Hematopoietic multipotent progenitor cell treated with erythropoietin and hydrocortisone succinate and interleukin-3 and kit ligand, for 17 days (in vitro differentiated cells): ENCODE measurements at places on chromosomes 4 and X.

GRCh38 chrX:71514367-71515037 lies 18.4 kb upstream of the OGT start:
- DNase-seq: no peak

GRCh38 chr4:121168446-121169281 lies 4.5 kb upstream of the TNIP3 start:
- no peak for DNase-seq

DNA sequence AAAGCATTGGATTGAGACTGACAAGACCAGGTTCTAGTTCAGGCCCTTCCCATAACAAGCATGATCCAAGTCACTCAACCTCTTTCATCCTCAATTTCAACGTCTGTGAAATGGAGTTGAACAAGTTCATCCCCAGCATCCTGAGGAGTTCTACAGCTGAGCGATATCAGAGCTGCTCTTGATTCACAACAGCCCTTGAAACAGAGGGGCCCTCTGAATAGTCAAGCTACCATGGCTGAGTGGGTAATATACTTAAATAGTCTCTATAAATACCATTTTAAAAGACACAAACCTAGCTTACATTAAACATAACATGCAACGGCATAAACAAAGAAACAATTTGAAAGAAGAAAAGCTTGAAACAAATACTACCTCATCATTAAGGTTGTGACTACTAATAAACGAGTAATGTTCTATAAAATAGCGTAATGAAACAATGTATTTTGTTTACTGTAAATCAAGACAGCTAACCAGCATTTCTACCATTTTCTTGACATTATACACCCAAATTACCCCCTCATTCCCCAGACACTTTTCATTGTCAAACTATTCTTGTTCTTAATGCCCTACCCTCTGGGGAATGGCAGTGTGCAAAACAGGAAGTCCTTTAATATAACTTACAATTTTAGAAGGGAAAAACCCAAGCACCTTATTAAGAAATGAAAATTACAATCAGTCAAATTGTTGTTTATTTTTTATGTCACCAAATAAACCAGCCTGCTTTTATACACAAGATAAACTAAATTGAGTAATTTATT lies 202.3 kb downstream of the PARM1 start:
- no peak for DNase-seq

GRCh38 chrX:15849555-15849954 lies 5.1 kb downstream of the AP1S2 start:
- no peak for DNase-seq

- DNase-seq: no peak
These were observed 74.5 kb downstream of the DIPK2B start for GRCh38 chrX:45126158-45126557.

DNA sequence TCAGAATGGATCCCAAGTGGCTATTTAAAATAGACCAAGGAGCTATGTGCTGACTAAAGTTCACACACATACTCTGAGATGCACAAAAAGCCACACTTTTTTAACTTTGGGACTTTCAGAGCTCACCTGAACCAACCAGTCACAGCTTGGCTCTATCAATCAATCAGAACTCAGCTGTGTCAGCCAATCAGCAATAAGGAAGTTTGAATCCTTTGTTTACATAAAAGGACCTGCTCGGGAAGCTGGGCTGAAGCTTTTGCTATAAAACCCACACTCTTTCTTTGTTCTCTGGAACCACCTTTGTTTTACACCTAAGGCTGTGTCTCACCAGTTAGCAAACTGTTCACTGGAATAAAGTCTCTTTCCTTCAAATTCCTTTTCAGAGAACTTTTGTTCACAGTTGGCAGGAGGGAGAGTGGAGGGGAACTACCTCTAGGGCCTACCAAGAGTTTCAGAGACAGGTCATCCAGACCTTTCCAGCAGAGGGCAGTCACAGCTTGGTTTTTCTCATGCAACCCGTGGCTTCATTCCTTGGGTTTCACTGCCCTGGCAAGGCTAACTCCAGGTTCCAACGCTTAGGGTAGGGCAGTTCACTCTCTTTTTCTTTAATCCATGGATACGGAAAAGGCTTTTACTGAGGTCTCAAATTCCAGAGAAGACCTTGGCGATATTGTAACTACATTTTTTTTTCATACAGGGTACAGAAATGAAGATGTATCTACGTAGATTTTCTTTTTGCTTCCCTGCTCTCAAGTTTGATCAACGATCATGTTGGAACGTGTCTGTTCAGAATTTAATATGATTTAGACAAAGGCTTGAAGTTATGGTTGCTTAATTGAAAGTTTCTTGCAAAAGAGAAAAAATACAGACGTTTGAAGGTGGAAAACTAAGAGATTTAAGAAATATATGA lies 80.7 kb downstream of the GPRIN3 start:
- peak; percentile 20 for DNase-seq

GRCh38 chrX:8048466-8048865 lies 121.3 kb upstream of the PNPLA4 start:
- DNase-seq: no peak

- DNase-seq: no peak
These were observed 9.4 kb downstream of the ARHGAP10 start for GRCh38 chr4:147741190-147741788.

GRCh38 chr4:145861336-145862318 lies 77.0 kb downstream of the ZNF827 start:
- DNase-seq: no peak

GRCh38 chr4:168586926-168587325 lies 90.1 kb downstream of the PALLD start:
- no peak for DNase-seq

DNA sequence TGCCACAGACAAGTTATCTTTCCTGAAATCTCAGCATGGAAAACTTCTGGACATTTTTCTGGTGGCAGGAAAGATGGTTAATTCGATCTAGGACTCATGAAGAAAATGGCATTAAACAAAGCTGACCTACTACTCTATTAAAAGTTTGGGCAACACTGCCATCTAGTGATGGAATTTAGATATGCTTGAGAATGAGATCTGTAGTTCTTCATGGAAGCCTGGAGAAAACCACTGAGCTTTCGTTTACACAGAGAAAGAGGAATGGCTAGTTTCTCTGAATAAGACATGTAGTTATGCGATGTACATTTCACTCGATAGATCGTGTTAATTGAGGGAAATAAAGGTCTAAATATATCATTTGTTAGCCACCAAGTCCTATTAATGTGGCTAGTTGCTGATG lies 51.7 kb upstream of the CHRDL1 start:
- peak; percentile 68 for DNase-seq

DNA sequence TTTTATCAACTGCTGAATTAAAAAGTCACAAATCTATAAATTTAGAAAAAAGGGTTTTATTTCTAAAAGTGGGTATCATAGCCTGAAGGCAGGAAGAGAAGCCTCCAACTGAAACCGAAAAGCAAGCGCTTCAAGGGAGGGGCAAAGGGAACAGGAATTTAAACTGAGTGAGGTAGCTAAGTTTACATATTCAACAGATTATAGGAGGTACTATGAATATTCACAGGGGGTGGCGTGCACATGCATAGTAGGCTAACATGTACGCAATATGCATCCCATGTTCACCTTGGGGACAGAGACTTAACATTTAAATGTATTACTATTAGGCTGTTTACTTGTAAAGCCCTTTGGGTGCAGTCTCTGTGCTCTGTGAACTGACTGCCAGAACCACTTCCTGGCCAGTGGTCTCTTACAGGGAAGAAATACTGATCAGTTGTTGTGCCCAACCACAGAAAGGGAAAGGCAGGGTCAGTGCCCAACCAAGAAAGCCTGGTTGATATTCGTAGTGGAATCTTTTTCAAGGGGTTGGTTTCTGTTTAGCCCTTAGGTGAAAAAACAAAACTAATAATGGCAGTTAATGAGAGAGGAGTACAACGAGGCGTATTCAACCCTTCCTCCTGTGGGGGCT lies 168.7 kb upstream of the GALNTL6 start:
- no peak for DNase-seq

DNA sequence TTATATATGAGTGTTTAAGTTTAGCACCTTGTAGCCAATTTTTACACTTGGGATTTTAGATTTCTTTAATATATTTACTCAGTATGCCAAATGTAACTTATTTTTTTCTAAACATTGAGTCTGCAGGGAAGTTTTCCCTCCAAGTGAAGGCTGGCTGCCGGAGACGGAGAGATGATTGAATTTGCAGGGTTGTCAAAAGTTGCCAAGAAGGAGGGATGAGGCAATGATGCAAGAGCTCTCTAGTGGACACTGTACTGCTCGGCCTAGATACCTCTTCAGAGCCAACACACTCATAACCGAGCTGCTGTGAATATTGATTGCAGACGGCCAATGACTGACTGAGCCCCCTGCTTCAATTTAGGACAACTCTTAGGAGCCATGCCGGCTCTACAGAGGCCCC lies 318.6 kb upstream of the CASK start:
- DNase-seq: no peak

DNA sequence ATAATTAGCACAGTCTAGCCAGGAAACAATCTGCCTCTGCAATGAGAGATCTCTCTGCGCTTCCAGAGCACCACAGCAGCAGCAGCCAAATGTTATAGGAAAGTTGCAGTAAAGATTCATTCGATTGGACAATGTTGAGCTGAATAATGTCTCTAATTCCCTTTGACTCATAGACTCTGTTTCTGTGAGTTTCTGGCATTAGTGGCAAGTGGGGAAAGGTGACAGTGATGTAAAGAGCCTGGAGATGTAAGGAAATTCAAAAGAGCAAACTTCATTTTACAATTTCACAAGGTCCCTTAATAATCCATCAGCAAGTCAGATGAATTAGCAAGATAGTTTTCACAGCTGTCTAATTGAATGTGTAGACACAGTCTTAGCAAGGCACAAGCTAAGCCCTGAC lies 184.4 kb downstream of the VEGFC start:
- DNase-seq: no peak

GRCh38 chrX:109403922-109404321 lies 78.0 kb downstream of the GUCY2F start:
- DNase-seq: no peak

DNA sequence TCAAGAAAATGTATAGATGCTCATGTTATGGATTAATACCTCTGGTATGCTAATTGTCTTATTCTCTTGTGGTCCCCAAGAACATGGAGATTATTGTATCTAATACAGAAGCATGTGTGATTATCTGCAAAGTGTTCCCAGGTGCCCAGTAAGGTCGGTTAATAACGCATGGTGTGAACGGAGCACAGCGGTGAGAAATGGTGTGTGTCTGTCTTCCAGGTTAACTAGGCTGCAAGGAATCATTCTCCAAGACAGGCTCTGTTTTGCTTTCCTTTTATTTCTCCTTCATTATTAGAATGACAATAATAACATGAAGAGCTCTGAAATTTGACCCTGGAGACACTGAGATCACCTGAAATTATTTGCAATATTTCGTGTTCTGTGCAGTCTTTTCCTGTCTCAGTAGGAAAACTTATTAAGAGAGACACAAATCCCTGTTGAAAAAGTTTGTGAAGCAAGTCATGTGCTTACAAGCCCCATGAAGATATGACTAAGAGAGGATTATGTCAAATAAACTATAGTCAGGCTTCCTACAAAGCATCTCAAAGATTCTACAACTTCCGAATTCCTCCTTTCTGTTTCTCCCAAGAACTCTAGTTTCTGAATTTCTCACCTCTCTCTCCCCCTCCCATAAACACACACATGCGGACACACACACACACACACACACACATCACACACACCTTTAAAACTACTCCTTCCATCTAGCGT lies 230.9 kb downstream of the HS3ST1 start:
- DNase-seq: no peak

GRCh38 chr4:73067971-73068394 lies 1.5 kb downstream of the COX18 start:
- DNase-seq: no peak

- no peak for DNase-seq
These were observed 91.7 kb upstream of the HPF1 start for GRCh38 chr4:169849456-169849855.

DNA sequence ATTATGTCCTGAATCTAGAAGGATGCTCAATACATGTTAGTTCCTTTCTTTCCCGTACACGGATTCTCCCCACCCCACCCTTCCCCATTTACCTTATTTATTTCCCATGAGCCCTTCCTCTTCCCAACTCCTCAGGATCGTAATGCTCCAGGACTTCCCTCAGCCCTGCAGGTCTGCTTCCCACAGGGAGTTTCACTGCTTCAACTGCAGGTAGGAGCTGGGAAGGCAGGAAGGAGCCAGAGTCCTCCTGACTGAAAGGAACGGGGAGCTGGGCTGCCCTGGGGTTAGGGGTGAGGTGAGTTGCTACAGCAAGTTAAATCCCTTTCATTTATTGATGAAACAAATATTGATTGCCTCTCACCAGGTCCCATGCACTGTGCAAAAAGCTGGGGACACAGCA lies 33.2 kb downstream of the SAT1 start:
- no peak for DNase-seq

GRCh38 chrX:30533266-30533665 lies 44.3 kb downstream of the TASL start:
- no peak for DNase-seq

DNA sequence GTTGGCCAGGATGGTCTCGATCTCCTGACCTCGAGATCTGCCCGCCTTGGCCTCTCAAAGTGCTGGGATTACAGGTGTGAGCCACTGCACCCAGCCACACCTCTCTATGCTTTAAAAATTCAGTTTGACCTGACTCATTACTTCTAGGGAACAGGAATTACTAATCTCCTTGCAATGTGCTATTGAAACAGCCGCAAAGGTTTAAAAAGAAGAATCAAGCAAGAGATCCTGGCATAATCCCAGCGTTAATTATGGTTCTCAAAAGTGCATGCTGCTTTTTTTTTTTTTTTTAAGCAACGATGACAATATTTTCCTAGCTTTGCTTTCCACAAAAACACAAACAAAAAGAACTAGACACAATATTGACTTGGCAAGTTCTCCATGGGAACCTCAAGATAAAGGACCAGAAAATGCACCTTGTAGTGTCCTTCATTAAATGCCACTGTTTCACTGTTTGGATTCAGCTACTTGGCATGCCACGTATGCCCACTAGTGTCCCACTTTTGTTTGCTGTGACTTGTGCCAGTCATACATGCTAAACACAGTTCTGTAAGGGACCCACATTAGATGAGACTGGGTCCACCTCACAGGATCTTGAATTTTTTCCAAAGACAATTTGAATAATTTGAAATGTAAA lies 112.6 kb upstream of the PPARGC1A start:
- no peak for DNase-seq

DNA sequence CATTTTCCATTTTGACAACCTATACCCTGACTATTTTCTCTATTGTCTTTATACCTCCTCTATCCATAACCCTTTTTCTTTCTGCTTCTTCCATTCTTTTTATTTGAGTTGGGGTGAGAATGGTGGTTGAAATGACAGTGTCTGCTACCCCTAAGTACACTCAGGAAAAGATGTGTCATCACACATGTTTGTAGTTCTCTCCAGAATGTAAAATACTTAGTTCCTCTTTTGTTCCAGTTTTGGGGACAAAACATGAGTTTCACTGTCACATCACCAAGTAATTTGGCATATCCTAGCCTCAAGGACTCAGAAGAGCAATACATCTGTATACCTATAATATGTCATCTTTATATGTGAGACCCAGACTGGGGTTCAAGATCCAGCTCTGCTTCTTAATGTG lies 90.3 kb downstream of the COMMD8 start:
- DNase-seq: no peak

- peak; percentile 24 for DNase-seq
These were observed 45.7 kb downstream of the PRPS1 start for GRCh38 chrX:107673933-107674479.

- no peak for DNase-seq
These were observed 42.7 kb downstream of the LHFPL1 start for GRCh38 chrX:112636951-112637581.
